ENCODE measurements at places on chromosomes 5 and 9.
A peak's percentile ranks its signal among the peaks of the same experiment; 100 is the strongest.

- no peaks in the 10 kb centered on the region for H3K4me1 ChIP-seq
- H3K27ac ChIP-seq, result no peak overlapping the region
- no peaks in the 10 kb centered on the region for H3K36me3 ChIP-seq
- DNase-seq, result no peak
- H3K4me3 ChIP-seq, result no peak overlapping the region
These were observed 84.3 kb upstream of the SMC2 start for GRCh38 chr9:104009826-104010225.

DNA sequence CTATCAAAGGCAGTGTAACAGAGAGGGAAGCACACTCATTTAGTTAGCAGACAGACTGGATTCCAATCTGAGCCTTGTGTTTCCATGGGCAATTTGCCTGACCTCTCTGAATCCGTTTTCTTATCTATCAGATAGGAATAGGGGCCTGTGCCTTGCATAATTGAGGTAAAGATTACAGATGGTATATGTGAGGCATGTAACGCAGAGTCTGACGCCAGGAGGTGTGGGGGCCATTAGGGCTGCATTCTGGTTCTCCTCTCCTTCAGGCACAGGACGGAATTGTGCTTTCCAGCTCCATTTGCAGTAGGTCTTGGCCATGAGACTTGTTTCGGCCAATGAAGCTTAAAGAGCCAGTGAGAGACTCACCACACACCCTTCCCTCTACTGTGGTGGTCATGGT lies 97.6 kb downstream of the FRMD3 start:
- no peaks in the 10 kb centered on the region for H3K36me3 ChIP-seq
- no peak for DNase-seq
- H3K4me3 ChIP-seq, result no peak overlapping the region
- no peak overlapping the region for H3K27ac ChIP-seq
- H3K4me1 ChIP-seq, result no peaks in the 10 kb centered on the region

DNA sequence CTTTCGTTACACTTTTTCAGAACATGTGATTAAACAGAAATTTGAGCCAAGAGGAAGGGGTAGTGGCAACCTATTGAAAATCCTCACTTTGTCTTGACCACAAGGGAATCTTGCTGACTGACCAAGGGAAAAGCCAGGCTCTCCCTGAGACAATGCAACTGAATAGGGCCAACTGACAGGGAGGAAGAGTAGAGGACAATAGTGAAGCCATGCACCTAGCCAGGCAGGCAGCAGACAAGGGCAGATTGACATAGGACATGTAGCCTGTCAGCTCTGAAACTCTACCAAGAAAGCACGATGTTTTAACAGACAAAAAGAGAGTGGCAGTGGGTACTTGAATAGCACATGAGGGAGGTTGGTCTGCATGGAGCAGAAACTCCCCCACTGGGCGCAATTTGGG lies 8.5 kb upstream of the TGFBR1 start:
- H3K27ac ChIP-seq, result peak overlapping the region; percentile 41
- H3K4me3 ChIP-seq, result no peak overlapping the region
- no peak for DNase-seq
- no peaks in the 10 kb centered on the region for H3K27me3 ChIP-seq

DNA sequence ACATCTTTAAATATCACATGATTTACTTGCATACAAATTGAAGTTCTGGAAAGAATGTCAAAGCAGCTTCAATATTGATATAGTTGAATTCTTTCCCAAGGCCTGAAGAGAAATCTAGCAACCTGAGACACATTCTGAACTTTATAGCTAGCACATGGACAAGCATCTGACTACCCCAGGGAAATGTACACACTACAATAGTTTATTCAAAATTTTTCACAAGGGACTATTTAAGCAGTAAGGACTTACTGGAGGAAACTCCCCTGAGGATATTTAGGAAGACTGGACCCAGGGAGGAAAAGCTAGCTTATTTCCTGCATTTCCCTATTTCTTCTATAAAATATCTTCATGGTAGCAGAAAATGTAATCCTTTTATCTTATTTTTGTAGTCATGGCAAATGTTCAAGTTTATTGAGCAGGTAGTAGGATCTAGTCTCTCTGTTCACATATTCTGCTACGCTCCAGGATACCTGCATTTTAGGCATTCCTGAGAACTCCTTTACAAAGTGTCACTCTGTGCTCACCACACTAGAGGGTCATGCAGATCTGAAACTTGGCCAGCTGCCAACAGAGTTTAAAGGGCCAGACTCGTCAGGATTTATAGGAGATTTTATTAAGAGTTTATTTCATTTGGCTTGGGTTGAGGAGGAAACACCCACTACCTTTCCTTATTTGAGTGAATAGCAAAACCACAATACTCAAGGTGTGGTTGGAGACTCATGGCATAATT lies 348.4 kb upstream of the FTMT start:
- DNase-seq, result peak; percentile 79
- H3K27ac ChIP-seq, result no peak overlapping the region
- no peak overlapping the region for H3K4me3 ChIP-seq
- H3K36me3 ChIP-seq, result no peaks in the 10 kb centered on the region
- H3K4me1 ChIP-seq, result no peaks in the 10 kb centered on the region

- H3K4me3 ChIP-seq, result no peak overlapping the region
- no peaks in the 10 kb centered on the region for H3K36me3 ChIP-seq
- peak; percentile 97 for DNase-seq
- no peaks in the 10 kb centered on the region for H3K4me1 ChIP-seq
- peaks cover 26% of the 10 kb centered on the region for H3K27me3 ChIP-seq
- no peak overlapping the region for H3K27ac ChIP-seq
These were observed 74.2 kb downstream of the NTNG2 start for GRCh38 chr9:132235894-132236661.

GRCh38 chr5:6568889-6569288 lies 64.0 kb downstream of the NSUN2 start:
- no peaks in the 10 kb centered on the region for H3K4me1 ChIP-seq
- no peak overlapping the region for H3K27ac ChIP-seq
- H3K4me3 ChIP-seq, result no peak overlapping the region
- no peaks in the 10 kb centered on the region for H3K27me3 ChIP-seq
- DNase-seq, result no peak
